ENCODE measurements at places on chromosomes 5 and 9.
A peak's percentile ranks its signal among the peaks of the same experiment; 100 is the strongest.

DNA sequence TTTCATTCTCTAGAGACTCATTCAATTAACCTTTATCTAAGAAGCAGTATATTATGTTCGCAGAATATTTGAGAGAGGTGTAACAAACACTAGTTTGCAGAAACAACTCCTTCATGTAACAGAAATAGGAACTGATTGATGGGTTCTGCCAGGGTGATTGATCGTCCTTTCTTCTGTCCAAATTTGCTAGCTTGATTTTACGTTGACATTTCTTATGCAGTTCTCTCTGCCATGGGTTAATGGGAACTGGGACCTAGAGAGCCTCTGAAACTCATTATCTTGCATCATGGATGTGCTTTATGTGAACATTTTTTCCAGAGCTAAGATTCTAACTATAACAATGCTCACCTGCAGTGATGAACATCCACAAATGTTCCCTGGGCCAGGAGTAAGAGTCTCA, 107.0 kb downstream of the SLC24A2 start:
- DNase-seq: no peak

GRCh38 chr9:126791406-126792230, 13.2 kb upstream of the ZBTB43 start:
- no peak for DNase-seq

GRCh38 chr9:73093740-73094379, 57.8 kb upstream of the ANXA1 start:
- DNase-seq: no peak

DNA sequence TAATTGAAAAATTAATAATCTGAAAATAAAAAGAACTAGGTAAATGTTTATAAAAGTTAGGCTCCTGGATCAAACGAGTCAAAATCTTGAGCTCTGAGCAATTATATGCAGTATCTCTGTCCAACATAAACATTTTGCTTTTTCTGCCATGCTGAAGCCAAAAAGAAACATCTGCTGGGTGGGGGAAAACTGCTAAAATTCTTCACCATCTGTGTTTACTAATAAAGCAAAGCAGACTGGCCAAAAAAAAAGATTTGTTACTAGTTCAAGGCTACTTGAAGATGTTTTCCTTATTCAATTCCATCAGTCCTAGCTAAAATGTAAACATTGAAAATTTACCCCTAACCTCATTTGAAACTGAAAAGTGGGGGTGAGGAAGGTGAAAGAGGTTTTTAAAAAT, 29.7 kb downstream of the GTF3C4 start:
- no peak for DNase-seq

DNA sequence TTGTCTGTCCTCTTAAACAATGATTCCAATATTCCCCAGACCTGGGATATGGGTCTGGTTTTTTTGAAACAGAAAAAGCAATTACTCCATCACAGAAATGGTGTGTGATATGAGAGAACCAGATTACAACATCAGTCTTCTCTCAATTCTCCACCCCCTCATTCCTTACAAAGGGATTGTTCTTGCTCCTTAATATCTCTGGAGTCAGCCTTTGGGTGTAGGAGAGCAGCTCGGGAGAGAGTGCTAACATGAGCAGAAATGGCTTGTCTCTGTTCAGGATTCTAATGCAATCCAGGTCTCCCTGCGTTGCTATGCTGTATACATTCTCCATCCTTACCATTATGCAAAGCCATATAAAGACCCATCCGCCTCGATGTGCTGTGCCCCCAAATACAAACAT, 32.7 kb downstream of the ZFAND5 start:
- DNase-seq: no peak

DNA sequence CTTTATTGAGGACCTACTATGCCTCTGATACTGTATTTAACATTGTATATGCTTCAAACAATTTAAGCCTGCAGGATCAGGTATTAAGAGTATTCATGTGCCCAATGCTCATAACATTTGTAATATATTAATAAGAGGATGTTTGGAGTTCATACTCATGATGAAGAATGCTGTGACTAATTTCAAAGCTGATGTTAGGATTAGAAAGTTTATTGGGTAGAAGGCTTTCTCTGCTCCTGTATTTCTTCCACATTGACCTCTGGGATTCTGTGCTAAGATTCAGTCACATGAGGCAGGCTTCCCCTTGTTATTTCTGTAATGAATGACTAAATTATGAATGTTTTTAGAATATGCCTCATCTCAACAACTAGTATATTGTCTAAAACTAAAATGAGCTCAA, 456.4 kb downstream of the NFIB start:
- no peak for DNase-seq

- no peak for DNase-seq
These were observed 10.5 kb downstream of the PJA2 start for GRCh38 chr5:109399092-109399759.

- DNase-seq: no peak
These were observed 35.5 kb downstream of the RAPGEF1 start for GRCh38 chr9:131704141-131704983.

- DNase-seq: peak; percentile 44
These were observed 835 bp downstream of the MCIDAS start for GRCh38 chr5:55226027-55226933.

- no peak for DNase-seq
These were observed 72.6 kb downstream of the ZNF354C start for GRCh38 chr5:179132586-179133355.

GRCh38 chr9:126681336-126681735, 67.6 kb downstream of the LMX1B start:
- DNase-seq: no peak

GRCh38 chr5:132819468-132819867, 6.4 kb downstream of the SOWAHA start:
- no peak for DNase-seq

GRCh38 chr9:94005272-94005901, 50.2 kb upstream of the BARX1 start:
- DNase-seq: no peak

DNA sequence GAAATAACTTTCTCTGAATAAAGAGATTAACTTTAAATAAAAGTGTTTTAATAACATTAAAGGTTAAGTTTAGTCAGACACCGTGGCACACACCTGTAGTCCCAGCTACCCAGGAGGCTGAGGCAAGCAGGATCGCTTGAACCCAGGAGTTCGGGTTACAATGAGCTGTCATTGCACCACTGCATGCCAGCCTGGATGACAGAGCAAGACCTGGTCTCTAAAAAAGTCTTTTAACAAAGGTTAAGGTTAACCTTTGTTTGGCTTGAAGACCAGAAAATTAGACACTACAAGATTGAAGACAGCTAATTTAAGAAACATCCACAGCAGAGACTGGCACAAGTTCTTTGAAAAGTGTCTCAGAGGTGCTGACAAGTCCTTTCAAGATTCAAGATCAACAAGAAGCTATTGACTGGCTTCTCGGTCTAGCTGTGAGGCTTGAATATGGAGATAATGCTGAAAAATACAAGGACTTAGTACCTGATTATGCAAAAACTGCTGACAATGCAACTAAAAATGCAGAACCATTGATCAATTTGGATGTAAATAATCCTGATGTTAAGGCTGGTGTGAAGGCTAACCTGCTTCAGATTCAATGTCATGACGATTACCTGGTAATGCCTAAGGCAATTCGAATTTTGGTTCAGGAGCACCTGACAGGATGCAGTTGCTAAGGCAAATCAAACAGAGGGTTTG, 48.8 kb downstream of the FAM81B start:
- no peak for DNase-seq

GRCh38 chr5:59503220-59503619, 390.3 kb downstream of the PDE4D start:
- DNase-seq: no peak

GRCh38 chr9:3989915-3990314, 310.0 kb downstream of the GLIS3 start:
- DNase-seq: no peak

- no peak for DNase-seq
These were observed 493.5 kb downstream of the EBF1 start for GRCh38 chr5:158606233-158606632.

- DNase-seq: peak; percentile 58
These were observed 3.0 kb downstream of the N4BP3 start for GRCh38 chr5:178116143-178116885.

DNA sequence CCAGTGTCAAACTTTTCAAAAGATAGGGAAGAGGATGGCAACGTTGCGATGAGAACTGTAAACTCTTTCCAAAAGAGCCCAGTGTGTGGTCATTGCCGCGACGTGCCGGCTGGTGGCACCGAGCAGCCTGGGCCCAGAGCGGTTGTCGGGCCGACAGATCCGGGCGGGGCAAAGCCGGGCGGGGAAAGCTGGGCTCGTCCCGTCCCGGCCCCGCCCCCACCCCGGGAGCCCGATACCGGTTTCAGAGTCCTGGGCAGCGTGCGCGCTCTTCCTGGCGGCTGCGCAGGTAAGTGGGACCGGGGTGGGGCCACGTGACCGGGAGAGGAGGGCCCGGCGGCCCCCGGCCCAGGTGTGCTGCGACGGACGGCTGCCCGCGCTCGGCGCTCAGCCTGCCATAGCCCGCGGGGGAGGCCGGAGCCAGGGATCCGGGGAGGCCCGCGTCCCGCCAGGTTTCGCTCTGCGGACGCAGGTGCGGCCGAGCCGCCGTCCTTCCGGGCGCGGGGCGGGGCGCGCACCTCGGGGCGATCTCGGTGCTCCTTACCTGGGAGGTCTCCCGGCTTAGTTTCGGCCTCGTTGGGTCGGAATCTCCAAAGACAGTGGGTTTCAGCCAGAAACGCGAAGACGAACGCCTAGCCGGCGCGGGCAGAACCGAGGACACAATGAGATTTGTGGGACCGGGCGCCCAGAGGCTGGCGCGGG, at the start of gene MARVELD2:
Gene MARVELD2, plus strand, starts transcription at position 232 of the 699 bp plus-strand sequence. CDS start 4,270 bp downstream, outside the sequence.
- peak; percentile 41 for DNase-seq

DNA sequence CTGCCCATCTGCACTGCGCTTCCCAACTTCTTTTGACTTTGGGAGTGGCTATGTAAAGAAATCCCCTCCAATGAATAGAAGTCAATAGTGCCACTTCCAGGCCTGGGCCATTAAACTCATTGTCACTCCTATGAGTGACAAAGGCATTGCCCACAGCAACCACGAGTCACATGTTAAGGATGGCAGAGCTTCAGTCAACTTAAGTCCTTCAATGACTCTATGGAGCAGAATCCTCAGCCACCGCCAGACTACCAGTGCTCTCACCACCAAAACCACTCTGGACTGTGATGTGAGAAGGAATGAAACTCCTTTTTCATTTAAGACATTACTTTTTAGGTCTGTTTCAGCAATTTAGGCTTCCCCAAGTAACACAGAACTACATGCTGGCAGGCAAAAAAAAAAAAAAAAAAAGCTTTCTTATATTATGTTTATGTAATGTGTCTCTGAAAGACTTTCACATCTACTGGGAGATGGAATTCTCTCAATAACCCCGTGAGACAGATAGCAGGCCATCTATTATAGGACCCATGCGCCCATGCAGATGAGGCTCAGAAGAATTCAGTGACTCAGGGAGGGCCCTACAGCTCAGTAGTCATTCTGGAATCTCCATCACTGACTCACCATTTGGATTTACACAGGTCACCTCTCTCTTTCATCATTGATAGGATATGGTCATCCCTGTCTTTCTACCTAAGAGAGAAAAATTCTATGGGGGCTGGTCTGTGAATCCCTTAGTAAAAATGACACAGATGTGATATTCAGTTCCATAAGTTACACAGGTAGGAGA, 180.5 kb downstream of the CEMIP2 start:
- no peak for DNase-seq

DNA sequence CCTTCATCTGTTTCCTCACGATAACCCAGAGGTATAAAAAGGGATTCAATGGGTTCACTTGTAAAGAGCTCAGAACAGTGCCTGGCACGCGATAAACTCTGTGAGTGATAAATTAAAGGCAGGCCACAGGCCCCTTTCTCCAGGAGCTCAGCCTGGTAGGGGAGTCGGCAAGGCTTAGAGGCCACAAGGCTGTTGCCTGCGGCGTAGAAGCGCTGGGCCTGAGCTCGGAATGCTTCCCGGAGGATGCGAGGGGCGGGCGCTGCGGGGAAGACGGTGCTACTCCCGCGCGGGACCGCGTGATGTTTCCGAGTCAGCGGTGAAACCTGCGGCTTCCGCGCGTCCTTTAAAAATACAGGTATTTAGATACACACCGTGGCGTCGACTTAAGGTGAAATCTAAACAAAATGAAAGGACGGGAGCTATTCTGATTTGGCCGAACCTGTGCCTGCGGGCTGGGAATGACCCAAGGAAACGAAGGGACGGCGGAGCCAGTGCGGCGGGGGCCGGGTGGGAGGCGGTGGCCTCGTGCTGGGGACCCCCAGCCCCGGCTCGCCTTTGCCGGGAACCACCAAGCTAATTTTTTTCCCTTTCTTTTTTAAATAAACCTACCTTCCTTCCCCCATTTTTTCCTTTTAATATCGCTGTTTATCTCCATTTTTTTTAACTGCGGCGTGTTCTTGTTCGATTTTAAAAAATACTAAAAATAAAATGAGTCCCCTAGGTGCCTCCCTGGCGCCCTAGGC, 6.2 kb downstream of the NKX2-5 start:
- no peak for DNase-seq

DNA sequence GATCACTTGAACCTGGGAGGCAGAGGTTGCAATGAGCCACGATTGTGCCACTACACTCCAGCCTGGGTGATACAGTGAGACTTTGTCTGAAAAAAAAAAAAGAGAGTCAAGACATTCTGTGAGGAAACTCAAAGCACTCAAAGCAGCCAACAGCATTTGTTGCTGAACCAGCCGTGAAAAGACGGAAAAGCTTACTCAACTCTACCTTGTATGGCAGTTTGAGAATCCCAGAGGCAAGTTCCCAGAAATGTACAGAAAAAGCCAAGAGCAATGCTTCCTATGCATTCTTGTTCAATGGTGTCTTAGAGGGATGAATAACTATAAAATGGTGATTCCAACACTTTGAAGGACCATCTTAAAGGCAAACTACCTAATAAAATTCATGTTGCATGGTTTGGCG, 170.2 kb downstream of the HSD17B3 start:
- no peak for DNase-seq

GRCh38 chr9:29659014-29659413, 2085.7 kb upstream of the C9orf72 start:
- DNase-seq: no peak

DNA sequence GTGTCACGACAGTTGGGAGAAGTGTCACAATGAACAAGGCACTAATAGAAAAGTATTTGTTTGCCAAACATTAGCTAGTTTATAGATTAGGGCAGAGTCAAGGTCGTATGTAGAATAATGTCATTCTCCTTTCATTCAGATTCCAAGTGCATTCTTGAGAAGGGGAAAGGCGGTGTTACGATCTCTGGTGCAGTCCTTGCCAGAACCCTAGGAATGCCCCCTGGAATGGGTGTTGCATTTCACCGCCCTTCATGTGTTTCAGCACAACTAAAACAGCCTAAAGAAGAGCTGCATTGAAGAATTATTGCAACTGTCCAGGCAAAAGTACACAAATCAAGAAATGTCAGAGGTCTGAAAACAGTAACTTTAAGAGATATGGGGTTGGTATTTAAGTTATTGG, 721.0 kb upstream of the WWC1 start:
- DNase-seq: no peak

DNA sequence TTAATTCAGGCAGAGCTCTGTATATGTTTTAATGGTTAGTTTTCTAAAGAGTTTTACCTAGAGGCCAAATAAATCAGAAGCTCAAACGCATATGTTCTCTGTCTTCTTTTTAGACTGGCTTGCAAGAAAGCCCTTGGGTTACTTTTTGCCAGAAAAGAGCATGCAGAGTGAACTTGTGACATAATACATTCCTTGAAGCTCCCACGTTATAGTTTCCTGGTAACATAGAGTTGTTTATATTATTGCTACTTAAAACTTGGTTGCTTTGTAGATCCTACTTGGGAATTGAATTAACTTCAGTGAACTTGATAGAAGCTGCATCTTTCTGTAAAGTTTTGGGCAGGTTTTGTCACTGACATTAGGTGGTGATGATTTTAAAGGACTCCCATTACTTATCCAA, 102.9 kb downstream of the C9orf152 start:
- no peak for DNase-seq

Data from activated CD4-positive, alpha-beta T cell treated with anti-CD3 and anti-CD28 coated beads, Interleukin-2, amount 50 U/mL, for 1 hour (primary cell).